CD4-positive, alpha-beta T cell treated with Interleukin-12 subunit alpha and Interleukin-12 subunit beta, for 1 hour (primary cell): ENCODE measurements at places on chromosomes 12 and 14.

- DNase-seq: no peak
Measured at GRCh38 chr14:30362369-30363218, 196.4 kb upstream of the G2E3 start.

- peak; percentile 20 for DNase-seq
Measured at GRCh38 chr14:99264691-99265450, 7.1 kb downstream of the BCL11B start.

- no peak for DNase-seq
Measured at GRCh38 chr14:90523544-90523943, 126.7 kb downstream of the CALM1 start.

GRCh38 chr12:48940181-48940580 lies 14.9 kb upstream of the FKBP11 start:
- no peak for DNase-seq

- DNase-seq: no peak
Measured at GRCh38 chr12:113770389-113770865, 195.7 kb downstream of the RBM19 start.

GRCh38 chr12:96652870-96653269 lies 163.5 kb downstream of the CFAP54 start:
- no peak for DNase-seq

- no peak for DNase-seq
Measured at GRCh38 chr12:131599190-131600159, 111.4 kb upstream of the SFSWAP start.

DNA sequence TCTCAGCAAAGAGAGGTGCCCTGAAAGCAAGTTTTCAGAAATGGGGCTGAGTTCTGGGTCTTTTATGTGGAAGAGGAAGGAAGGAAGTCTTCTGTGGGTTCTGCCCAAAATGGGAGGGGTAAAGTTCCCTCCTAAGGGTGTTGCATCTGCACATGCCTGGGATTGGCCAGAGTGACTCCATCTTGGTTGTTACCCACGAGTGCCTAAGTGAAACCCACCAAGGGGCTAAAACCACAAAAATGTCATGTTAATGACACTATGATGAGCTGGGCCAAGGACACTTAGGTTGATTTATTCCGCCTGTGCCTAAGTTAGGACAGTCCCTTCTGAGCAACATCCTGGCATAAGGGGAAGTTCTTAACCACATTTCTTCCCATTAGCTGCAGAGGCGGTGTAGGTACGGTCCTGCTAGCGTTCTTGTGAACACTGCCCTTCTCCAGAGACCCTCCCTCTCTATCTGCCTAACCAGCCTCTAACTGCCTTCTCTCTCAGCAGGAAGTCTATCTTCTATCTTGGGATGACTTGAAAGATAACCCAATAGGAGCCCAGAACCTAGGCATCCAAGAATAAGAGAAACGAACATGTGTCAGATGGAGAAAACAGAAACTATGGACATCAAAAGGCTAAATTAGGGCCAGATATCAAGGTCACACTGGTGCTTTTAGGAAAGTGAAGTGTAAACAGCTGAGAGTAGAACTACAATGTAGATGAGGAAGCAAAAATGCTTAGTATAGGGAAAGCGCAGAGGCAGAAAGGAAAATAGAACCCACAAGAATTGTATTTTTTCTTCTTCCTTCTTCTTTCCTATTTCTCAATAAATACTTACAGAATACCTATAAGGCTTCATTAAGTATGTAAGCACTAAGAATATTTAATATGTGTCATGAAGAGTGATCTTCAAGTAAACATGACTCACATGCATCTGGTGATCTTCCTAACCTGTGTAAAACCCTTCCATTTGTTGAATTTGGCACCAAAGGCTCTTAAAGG lies 104.2 kb upstream of the AMN1 start:
- DNase-seq: peak; percentile 66

- no peak for DNase-seq
Measured at GRCh38 chr14:59564366-59564765, 12.2 kb downstream of the CCDC175 start.

GRCh38 chr14:72740966-72741825 lies 152.7 kb downstream of the DPF3 start:
- no peak for DNase-seq

GRCh38 chr12:106139422-106140171 lies 843 bp upstream of the NUAK1 start:
- DNase-seq: no peak

- no peak for DNase-seq
Measured at GRCh38 chr12:111293266-111294009, 75.5 kb downstream of the PHETA1 start.

DNA sequence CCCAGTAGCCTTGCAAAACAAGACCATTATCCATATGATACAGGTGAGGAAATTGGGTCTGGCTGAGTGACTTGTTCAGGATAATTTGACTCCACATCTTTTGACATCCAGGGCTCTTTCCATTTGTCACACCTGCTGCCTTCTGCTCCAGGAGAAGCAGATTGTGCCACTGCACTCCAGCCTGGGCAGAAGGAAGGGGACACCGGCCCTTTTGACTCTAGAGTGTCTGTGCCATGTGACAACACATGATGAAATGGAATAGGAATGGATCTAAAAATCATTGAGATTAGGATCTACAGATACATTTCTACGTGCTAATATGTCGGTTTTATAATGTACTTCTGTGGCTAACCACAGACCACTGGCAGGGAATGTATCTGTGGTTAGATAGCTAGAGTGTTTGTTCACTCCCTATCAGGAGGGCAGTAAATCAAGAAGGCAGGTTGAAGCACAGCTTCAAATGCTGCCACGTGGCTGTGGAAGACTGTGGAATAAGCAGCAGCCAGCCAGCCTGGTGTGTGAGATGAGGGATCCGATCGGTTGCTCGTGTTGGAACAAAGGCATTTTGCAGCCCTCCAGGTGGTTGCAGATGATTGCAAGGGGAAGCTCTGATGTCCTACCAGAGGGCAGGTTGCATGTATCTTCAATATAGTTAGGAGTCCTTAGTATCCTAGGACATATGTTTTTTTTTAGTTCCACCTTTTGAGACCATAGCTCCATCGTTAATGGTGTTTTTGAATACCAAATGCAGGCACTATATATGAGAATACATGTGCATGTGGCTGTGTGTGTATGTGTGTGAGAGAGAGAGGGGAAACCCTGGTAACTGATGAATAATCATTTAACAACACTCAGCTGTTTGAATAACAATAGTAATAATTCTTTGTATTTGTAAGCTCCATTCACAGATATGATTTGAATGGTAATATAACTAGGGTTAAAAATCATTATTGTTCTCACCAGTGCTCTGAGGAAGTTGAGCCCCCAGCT lies 28.6 kb downstream of the EML1 start:
- peak; percentile 10 for DNase-seq

DNA sequence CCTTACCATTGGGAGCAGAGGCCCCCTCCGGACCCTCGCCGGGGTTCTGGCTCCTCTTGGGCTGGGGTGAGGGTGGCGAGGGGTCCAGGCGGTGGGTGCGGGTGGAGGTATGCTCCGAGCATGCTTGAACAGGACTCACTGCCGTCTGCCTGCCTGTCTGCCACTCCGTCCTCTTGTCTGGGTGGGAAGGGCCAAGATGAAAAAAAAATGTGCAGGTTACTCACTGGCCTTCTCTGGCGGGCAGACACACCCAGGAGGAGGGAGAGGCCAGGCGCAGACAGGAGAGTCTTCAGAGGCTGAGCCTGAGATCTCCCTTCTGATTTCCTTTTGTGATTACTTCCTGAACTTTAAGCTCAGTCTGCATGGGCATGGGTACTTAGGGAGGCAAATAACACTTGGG lies 76.1 kb downstream of the STON2 start:
- DNase-seq: no peak

- DNase-seq: peak; percentile 77
Measured at GRCh38 chr12:48988030-48988649, 10.0 kb downstream of the WNT1 start.

DNA sequence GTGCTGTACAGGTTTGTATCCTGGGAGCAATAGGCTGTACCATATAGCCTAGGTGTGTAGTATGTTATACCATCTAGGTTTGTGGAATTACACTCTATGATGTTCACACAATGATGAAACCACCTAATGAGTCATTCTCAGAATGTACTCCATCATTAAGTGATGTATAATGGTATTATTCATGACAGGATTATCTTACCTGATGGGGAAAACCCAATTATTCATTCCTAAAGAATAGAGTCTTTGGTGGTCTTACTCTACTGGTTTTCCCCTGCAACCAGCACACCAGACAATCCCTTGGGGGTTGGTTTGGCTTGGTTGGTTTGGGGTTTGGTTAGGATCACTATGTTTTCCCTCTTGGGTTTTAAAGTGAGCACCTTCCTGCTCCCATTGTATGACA lies 12.6 kb upstream of the OR10P1 start:
- DNase-seq: no peak

GRCh38 chr12:8687846-8688601 lies 9.8 kb upstream of the RIMKLB start:
- DNase-seq: no peak

GRCh38 chr14:102949062-102949800 lies 26.8 kb downstream of the AMN start:
- DNase-seq: peak; percentile 17

GRCh38 chr14:29037411-29037810 lies 270.8 kb downstream of the FOXG1 start:
- no peak for DNase-seq

- no peak for DNase-seq
Measured at GRCh38 chr12:132289356-132290202, 39.8 kb downstream of the GALNT9 start.
